ENCODE measurements at places on chromosomes 16 and 17.

GRCh38 chr17:47987240-47987835 lies 16.4 kb downstream of the CDK5RAP3 start:
- no peak for DNase-seq

DNA sequence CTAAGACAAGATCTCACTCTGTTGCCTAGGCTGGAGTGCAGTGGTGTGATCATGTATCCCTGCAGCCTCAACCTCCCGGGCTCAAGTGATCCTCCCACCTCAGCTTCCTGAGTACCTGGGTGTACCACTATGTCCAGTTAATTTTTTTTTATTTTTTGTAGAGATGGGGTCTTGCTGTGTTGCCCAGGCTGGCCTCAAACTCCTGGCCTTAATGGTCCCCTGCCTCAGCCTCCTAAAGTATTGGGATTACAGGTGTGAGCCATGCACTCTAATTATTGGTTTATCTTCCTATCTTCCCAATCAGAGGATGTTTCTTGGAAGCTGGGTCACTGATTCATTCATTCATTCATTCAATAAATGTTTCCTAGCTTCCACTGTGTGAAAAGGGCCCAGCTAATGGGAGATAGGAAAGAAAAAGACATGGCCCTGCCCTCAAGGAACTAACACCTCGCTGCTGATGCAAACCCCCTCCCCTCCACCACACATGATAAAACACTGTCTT lies 8.5 kb downstream of the ASPHD1 start:
- DNase-seq = no peak

GRCh38 chr16:1978476-1979120 lies 2.7 kb downstream of the NOXO1 start:
- no peak for DNase-seq

DNA sequence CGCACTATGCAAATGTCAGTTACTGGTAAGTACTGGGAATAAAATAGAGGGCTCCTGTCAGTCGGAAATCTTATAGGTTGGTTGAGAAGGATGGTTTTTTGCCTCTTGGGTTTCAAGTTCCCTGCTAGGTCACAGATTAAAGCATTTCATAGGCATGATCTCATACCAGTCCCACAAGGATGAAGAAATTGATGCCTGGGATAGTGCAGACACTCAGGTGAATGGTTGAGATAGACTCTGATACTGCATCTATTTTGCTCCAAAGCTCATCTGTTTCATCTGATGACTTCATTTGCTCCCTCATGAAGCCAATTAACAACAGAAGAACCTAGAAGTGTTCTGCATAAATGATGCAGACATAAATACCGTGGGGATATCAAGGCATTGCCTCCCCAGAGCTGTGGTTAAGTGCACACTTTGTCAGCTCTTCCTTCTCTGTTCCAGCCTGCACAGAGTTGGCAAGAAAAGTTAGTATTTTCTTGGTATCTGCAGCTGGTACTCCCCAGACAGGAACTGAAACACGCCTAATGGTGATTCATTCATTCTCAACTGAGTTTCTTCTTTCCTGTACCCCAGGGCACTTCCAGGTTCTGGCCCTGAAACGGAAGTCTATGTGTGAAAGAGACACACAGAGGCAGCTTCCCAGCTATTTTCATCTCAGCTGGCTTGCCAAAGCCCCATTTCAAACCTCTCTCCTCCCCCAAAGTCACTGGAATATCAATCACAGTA lies 418.3 kb upstream of the SALL1 start:
- DNase-seq = no peak

DNA sequence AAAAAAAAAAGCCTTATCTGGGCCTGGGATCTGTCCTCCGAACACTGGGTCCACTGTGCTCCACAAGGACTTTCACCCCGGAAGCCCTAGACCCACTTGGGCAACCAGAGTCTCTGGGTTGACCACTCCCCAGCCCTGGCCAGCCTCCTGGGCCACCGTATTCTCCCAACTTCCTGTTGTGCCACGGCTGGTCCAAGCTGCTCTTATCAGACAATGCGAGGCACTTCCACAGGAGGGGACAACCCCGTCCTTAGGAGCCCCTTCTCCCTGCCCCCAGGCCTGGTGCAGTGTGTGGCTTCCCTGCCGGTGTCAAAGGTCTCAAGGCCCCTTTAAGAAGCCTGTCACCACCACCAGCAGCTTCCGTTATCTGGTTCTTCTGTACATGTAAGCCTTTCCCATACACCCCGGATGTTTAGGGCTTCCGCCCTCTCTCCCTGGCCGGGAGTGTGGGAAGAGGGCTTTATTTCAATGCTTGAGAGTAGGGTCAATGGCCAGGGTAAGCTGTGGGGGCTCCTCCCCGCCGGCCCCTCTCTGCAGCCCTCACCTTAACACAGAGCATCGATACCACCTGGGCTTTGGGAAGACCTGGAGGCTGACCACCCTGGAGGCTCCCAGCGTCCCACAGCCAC lies 313.0 kb downstream of the SEC14L1 start:
- peak; percentile 86 for DNase-seq

DNA sequence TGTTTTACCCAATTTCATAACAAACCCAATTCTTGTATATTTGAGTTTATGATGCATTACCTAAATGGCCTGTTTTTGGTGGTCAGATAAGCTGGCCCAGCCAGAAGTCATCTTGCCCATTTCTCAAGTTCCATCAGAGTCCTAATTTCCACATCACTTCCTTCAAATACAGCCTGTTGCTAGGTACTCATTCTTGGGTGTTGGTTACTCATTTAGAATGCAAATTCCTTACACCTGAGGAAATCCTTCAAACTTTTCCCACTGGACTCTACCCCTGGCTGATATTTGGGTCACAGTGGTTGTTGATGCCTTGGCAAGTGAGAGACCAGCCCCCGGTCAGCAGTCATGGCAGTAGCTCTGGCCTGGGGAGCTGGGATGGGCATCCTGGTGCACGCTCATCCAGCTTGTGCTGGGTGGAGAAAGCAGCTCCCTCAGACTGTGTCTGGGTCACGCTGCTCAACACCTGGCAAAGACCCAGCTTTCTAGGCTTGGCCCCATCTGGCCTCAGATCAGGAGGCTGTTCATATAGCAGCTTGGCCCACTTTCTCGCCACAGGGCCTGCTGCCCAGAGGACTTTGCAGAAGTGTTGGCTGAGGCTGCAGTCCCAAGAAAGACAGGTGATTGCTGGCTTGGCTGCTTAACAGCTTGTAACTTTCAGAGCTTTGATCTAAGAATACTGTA lies 25.8 kb downstream of the WSB1 start:
- no peak for DNase-seq

- no peak for DNase-seq
These were observed 119.7 kb upstream of the LHX1 start for GRCh38 chr17:36817483-36818048.

- DNase-seq = peak; percentile 84
These were observed at the start of gene YBX2 for GRCh38 chr17:7294614-7295153. Gene YBX2, minus strand, starts transcription at chr17:7294639. Its CDS starts 139 bp downstream, at chr17:7294500.

DNA sequence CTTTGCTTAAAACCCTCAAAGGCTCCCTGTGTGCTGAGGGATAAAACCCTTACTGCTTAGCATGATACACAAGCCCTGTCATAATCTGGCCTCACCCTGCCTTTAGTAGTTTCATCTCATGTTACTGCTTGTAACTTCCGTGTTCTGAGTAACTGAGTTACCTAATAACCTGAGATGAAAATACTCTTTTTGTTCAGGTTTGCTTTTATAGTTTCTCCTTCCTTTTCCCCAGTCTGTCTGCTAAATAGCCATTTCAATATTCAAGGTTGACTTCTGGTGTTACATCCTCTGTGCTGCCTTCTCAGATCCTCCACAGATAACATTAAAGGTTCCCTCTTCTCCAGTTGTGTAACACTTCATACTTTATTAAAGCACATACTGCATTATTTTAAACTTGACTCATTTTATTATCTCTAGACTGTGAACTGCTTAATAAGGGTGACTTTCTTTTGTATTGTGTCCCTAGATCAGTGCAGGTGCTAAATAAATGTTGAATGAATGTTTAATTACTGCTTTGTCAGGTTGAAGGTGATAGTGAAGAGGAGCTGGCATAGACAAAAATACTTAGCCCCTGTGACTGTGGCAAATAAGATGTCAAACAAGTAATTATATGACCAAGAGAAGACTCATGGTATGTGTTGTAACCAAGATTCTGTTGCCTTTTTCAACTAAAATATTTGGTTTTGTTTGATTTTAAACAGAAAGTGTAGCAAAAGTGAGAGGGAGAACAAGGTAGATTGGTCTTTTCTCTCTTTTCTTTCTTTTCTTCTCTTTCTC lies 47.8 kb downstream of the NFAT5 start:
- peak; percentile 58 for DNase-seq

- no peak for DNase-seq
These were observed 5.5 kb downstream of the TBX2 start for GRCh38 chr17:61404913-61405685.

DNA sequence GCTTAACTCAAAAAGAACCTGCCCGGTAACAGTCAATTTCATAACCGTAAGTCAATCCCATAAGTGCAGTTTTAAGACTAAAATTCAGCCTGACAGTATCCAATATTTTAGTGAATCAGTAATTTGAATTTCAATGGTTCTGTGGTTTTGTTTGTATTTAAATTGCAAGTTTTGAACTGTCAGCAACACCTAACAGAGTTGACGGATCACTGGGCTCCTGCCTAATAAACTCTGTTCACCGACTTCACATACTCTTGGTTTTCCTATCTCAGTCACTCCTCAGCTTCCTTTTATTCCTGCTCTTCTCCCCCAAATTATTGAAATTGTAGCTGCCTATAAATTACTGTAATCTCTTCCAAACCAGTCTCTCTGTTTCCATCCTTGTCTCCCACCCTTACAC lies 12.5 kb downstream of the SIAH1 start:
- DNase-seq = no peak

DNA sequence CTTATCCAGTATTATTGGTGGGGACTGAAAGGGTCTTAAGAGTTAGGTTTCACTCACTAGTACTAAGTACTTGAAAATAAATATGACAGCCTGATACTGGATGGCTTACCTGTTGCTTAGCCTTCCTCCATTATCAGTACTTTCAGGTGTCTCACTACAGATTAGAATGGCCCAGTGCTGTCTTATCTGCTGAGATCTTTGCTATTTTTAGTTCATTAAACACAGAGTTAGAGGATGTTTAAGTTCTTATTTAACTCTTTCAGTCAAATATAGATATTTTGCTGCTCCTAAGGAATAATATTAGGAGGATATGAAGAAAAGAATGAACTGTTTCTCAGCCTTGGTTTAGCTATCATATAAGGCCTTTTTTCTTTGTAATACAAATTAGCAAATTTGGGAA lies 74.8 kb downstream of the NLK start:
- DNase-seq = no peak

- DNase-seq = no peak
These were observed 73.7 kb upstream of the FOXF1 start for GRCh38 chr16:86436466-86437185.

GRCh38 chr16:62149631-62150030 lies 113.4 kb upstream of the CDH8 start:
- no peak for DNase-seq

DNA sequence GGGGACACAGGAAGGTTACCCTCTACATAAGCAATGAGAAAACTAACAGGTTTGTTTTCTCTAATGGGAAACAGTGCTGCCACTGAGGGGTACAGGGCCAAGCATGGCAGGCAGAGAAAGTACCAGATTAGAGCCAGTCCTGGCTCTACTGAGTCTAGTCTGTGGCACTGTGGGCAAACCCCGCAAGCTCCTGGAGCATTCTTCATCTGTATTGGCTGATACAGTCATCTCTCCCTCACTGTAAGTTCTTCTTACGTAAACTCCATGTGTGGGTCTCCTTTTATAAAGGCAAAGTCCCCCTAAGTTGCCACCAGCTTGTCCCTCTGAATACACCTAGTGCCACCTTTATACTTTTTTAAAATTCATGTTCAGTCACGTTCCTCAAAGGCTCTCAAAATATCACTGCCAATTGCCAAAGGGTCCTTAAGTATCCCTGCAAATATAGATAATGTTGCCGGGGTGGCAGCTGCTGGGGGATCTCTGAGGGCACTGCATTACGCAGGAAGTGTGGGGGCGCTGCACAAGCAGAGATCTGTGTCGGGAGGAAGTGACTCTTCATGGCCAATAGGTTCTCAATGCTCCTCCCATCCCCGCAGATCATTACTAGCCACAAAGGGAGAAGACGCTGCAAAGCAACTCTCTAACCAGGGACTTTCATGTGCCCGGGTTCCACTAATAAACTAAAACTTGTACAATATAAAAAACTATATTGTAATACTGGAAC lies 18.8 kb downstream of the XPO6 start:
- no peak for DNase-seq

DNA sequence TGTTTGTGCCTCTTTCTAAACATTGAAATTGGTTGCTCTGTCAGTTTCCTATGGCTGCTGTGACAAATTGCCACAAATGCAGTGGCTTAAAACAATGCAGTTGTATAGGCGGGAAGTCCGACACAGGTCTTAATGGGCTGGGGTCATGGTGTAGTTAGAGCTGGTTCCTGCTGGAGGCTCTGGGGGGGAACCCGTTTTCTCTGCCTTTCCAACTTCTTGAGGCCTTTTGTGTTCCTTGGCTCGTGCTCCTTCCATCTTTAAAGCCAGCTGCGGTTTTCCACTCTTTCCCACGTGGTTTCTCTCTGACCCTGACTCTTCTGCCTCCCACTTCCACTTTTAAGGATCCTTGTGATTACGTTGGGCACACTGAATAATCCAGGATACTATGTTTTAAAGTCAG lies 12.5 kb downstream of the EPN2 start:
- no peak for DNase-seq

DNA sequence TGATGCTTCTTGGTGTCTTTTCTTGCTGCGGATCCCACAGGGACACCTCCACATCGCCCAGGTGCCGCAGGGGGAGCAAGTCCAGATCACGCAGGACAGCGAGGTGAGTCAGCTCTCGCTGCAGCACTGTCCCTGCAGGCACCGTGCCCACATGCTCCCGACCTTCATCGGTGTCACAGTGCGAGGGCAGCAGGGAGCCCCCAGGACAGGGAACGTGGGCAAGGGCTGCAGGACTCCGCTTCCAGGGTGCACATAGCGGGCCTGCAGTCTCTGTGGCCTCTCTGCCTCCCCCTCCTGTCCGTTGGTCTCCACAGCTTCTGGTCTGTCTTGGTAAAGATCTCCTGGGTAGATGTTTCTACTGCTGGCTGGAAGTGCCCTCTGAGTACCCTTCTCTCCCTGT lies 84.1 kb downstream of the BANP start:
- no peak for DNase-seq

- DNase-seq = no peak
These were observed 5.1 kb upstream of the OTOP3 start for GRCh38 chr17:74930535-74931036.

- no peak for DNase-seq
These were observed 12.6 kb upstream of the ARL5C start for GRCh38 chr17:39178536-39178935.

All from HuH-7 (cell line).